Activated gamma-delta T cell treated with anti-CD3 and anti-CD28 coated beads, Interleukin-2, amount 50 U/mL, for 16 hours (primary cell): ENCODE measurements at places on chromosomes 4 and X.

DNA sequence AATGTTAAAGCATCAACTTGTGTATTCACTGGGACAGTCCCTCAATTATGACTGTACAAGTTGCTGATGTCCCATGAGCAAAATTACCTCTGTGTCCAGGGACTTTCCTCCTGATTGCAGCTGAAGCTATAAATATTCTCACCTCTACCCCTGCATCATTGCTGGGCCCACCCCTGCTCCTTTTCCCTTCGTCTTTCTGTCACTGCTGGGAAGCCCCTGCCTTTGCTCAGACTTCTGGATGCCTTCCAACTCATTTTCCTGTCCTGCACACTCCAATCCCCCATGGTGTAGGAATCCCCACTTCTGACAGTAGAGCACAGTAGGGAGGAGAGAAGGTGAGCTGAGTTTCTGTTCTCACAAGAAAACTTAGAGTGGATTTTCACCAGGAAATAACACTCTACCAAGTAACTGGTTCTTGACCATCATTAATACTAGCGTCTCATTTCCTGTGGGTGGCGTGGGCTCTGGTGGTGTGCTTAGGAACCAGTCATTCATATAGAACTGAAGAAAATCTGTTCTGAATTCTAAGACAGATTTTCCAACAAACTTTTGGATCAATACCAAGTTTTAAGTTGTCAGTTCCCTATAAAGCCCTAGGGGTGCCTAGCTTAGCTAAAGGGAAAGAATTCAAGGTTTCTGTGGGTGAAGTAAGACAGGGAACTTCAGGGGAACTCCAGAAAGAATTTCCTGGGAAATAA, 136.2 kb upstream of the MED14 start:
- DNase-seq = no peak

DNA sequence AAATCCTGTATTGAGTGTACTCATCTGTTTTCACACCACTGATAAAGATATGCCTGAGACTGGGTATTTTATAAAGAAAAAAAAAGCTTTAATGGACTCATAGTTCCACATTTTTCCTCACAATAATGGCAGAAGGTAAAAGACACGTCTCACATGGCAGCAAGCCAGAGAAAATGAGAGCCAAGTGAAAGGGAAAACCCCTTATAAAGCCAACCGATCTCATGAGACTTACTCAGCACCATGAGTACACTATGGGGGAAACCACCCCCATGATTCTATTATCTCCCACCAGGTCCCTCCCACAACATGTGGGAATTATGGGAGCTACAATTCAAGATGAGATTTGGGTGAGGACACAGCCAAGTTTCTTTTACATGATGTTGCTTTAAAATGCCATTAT, 171.9 kb downstream of the GALNTL6 start:
- DNase-seq = no peak

GRCh38 chr4:41129128-41129754, 85.1 kb downstream of the APBB2 start:
- no peak for DNase-seq

DNA sequence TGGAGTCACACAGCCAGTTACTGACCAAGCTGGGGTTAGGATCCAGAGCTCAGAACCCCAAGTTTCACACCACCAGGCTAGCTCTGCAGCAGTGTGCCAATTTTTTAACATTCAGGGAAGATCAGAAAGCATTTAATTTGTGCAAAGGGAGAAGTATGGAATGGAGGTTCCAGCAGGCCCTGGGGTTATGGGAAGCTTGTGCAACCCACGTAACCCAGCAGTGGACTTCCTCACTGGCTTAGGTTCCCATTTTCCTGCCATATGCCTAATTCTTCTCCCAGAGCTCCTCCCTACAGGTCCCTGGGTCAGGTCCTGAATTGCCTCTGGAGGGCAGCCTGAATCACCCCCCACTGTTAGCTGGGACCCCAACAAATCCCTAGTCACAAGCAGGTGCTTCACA, 14.0 kb downstream of the APLN start:
- DNase-seq = no peak

DNA sequence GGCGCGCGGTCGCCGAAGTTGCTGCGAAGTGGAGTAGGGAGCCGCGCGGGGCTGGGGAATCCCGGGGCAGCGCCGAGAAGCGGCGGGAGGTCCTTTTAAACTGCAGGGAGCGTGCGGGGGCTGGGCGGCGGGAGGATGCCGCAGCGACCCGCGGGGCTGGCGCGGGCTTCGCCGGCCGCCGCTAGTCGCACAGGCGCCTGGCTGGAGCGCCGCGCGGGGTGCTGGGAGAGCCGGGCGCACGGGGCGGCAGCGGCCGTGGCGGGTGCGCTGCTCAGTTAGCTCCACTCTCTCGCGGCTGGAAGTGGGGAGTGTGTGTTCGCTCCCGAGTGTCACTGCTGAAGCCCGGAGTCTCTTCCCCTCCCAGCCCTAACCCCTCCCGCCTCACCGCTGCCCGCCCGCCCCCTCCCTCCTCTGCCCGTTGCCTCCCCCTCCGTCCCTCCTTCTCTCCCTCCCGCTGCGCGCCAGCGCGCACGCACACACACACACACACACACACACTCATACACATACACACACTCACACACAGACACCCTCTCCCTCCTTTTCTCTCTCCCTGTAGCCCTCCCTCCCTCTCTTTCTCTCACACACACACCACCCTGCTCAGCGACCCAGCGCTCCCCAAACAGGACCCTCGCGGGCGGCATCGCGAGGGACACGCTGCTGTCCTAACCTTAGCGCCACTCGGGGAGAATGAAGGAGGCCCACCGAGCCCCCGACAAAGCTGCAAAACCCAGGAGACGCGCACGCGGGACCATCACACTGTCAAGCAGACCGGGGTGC, at the start of gene NDNF:
Gene NDNF (minus strand): TSS at position 312 of the 780 bp plus-strand sequence. CDS start 26,698 bp downstream, outside the sequence.
- DNase-seq = no peak

DNA sequence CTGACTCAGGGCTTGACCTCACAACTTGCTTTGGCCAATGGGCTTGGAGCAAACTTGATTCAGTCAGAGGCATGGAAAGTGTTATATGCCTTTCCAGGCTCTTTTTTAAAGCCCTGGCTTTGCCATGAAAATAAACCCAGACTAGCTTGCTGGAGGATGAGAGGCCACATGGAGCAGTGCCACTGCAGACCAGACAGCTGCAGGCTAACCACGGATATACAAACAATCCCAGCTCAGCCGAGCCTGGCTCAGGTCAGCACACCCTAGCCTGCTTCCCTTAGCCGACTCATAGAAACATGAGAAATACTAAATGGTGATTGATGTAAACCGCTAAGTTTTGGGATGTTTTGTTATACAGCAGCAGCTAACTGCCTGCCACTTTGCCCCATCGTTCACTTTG, 345.1 kb downstream of the ARHGAP10 start:
- no peak for DNase-seq

DNA sequence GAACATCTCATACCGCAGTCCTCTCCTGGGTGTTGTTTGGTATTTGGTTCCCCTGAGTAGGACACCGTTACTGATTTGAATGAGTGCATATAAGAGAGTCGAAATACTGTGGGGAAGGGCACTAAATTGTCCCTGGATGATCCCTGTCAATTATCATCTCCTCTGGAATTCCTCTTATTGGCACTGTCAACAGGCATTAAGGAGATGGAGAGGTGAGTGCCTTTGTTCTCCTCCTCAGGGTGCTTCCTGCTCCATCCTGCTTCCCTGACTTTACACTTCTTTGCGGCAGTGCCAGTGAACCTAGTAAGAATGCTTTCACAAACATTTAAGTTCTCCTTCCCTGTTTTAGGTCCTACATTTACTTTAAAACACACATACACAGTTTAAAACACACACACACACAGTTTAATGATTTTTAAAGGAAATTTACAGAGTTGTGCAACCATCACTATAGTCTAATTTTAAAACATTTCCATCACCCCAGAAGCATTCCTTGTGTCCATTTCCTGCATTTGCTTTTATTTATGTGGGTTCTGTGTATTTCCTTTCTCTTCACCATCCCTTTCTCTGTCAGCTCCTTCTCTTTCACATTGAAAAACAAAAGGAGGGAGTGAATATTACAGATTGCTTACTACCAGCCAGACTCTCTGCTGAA, 20.9 kb upstream of the ZRSR2 start:
- DNase-seq = no peak

- no peak for DNase-seq
Measured at GRCh38 chr4:184457535-184458249, 16.7 kb downstream of the IRF2 start.

DNA sequence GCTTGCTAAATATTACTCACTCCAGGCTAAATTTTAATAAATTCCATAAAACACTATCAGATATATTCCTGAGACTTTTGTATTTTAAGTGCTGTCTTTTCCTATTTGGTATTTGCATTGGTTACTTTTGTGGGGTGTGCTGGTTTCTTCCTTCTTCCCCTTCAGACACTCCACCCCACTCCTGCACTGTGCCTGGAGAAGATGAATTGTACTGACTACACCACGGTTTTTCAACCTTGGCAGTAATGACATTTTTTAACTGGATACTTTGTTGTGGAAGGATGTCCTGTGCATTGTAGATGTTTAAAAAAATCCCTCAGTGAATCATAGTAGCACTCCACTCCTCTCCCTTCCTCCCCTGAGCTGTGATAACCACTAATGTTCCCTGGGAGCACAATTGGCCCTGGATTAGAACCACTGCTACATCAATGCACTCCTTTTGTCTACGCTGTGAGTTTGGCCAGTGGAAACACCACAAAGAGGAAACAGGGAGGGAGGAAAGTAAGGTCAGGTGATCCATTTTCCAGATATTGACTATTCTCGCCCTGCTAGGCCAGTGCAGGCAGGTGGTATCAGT, 36.3 kb downstream of the SNCA start:
- DNase-seq = no peak

GRCh38 chrX:150767475-150768131, 74.4 kb downstream of the MTMR1 start:
- DNase-seq = no peak

GRCh38 chr4:151324752-151325110, 674 bp downstream of the SH3D19 start:
- no peak for DNase-seq
